Endodermal cell (in vitro differentiated cells): ENCODE measurements at places on chromosomes 4 and X.
A peak's percentile ranks its signal among the peaks of the same experiment; 100 is the strongest.

DNA sequence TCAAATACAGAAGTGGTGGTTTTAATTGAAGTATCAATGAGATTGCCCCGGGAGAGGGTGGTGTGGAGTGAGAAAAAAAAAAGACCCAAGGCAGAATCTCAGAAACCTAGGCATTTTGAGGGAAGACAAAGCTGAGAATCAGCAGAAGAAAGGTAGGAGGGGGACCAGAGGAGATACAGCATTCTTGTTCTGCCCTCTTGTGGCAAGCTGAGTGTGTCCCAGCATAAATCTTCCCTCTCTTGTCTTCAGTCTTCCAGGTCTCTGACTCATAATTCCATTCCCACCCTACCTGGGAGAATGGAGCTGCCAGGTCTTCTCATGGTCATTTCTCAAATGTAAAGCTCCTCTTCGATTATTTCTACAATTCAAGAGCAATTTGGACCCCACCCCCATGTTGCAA, 32.7 kb upstream of the MAGED1 start:
- H3K4me3 ChIP-seq: no peak overlapping the region
- peak; percentile 57 for DNase-seq
- H3K4me1 ChIP-seq: no peaks in the 10 kb centered on the region

GRCh38 chrX:31058284-31058683, 13.6 kb downstream of the FTHL17 start:
- no peak for DNase-seq
- no peaks in the 10 kb centered on the region for H3K36me3 ChIP-seq
- no peaks in the 10 kb centered on the region for H3K4me1 ChIP-seq
- no peak overlapping the region for H3K4me3 ChIP-seq
- no peaks in the 10 kb centered on the region for H3K27me3 ChIP-seq

- no peak overlapping the region for H3K27ac ChIP-seq
- H3K27me3 ChIP-seq: no peaks in the 10 kb centered on the region
- no peak overlapping the region for H3K4me3 ChIP-seq
- no peak for DNase-seq
- peaks cover 64% of the 10 kb centered on the region for H3K36me3 ChIP-seq
- no peaks in the 10 kb centered on the region for H3K4me1 ChIP-seq
These were observed 36.8 kb downstream of the BCOR start for GRCh38 chrX:40061005-40061404.

- H3K4me3 ChIP-seq: no peak overlapping the region
- H3K36me3 ChIP-seq: no peaks in the 10 kb centered on the region
- H3K4me1 ChIP-seq: no peaks in the 10 kb centered on the region
- DNase-seq: no peak
- no peak overlapping the region for H3K27ac ChIP-seq
These were observed 503.6 kb downstream of the IL1RAPL1 start for GRCh38 chrX:29090811-29091210.

- no peak overlapping the region for H3K4me3 ChIP-seq
- DNase-seq: no peak
- no peaks in the 10 kb centered on the region for H3K27me3 ChIP-seq
- no peaks in the 10 kb centered on the region for H3K4me1 ChIP-seq
- no peaks in the 10 kb centered on the region for H3K36me3 ChIP-seq
These were observed 471.1 kb downstream of the GBA3 start for GRCh38 chr4:23163647-23164436.

- no peaks in the 10 kb centered on the region for H3K4me1 ChIP-seq
- no peak overlapping the region for H3K4me3 ChIP-seq
- H3K27me3 ChIP-seq: peaks cover 58% of the 10 kb centered on the region
- H3K36me3 ChIP-seq: no peaks in the 10 kb centered on the region
These were observed 4.0 kb downstream of the DCLK2 start for GRCh38 chr4:150082241-150082640.

DNA sequence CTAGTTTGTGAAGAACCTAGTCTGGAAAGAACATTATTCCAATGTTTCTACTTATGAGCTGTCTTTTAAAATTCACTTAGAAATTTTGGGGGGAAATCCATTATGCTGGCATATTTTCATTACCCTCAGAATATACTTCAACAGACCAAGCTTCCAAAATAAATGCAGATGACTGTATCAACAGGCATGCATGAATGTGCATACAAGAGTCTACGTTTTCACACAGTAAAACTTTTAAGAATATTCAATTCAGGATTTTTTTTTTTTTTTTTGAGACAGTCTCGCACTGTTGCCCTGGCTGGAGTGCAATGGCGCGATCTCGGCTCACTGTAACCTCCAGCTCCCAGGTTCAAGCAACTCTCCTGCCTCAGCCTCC, 49.7 kb downstream of the ABCG2 start:
- no peaks in the 10 kb centered on the region for H3K4me1 ChIP-seq
- no peak for DNase-seq
- H3K36me3 ChIP-seq: no peaks in the 10 kb centered on the region
- H3K4me3 ChIP-seq: no peak overlapping the region
- no peaks in the 10 kb centered on the region for H3K27me3 ChIP-seq

DNA sequence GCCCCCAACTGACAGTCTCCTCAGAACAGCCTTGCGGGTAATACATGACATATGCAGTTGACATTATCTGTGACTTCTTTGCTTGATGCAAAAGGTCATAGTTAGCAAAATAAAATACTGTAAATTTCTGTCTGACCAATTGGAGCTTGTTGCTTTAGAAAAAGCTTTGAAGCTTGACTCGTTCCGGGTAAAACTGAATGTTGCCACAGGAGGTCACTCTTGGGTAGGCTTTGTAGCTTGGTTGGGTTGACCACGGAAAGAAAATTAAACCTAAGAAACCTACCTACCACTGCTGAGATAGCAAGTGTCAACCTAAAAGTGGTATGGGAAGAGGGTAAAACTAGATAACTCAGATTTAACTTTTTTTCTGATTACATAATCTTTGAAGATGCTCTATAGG, 23.2 kb downstream of the PRPS2 start:
- no peaks in the 10 kb centered on the region for H3K4me1 ChIP-seq
- H3K36me3 ChIP-seq: no peaks in the 10 kb centered on the region
- no peak overlapping the region for H3K4me3 ChIP-seq
- H3K27me3 ChIP-seq: no peaks in the 10 kb centered on the region
- peak; percentile 80 for DNase-seq
- no peak overlapping the region for H3K27ac ChIP-seq

GRCh38 chr4:155600244-155600643, 66.4 kb upstream of the GUCY1A1 start:
- no peaks in the 10 kb centered on the region for H3K36me3 ChIP-seq
- H3K4me1 ChIP-seq: no peaks in the 10 kb centered on the region
- no peaks in the 10 kb centered on the region for H3K27me3 ChIP-seq
- no peak overlapping the region for H3K27ac ChIP-seq
- DNase-seq: no peak

GRCh38 chr4:147938496-147938895, 206.6 kb downstream of the ARHGAP10 start:
- no peak overlapping the region for H3K27ac ChIP-seq
- H3K4me1 ChIP-seq: no peaks in the 10 kb centered on the region
- no peaks in the 10 kb centered on the region for H3K27me3 ChIP-seq

GRCh38 chrX:127317159-127317558, 497.6 kb downstream of the PRR32 start:
- H3K27ac ChIP-seq: no peak overlapping the region
- H3K27me3 ChIP-seq: no peaks in the 10 kb centered on the region
- H3K4me1 ChIP-seq: no peaks in the 10 kb centered on the region
- no peaks in the 10 kb centered on the region for H3K36me3 ChIP-seq
- H3K4me3 ChIP-seq: no peak overlapping the region

- H3K4me1 ChIP-seq: peaks cover 6% of the 10 kb centered on the region
- H3K27ac ChIP-seq: no peak overlapping the region
- no peak for DNase-seq
- H3K36me3 ChIP-seq: peaks cover 10% of the 10 kb centered on the region
- H3K4me3 ChIP-seq: no peak overlapping the region
These were observed 20.8 kb downstream of the EIF4E start for GRCh38 chr4:98908182-98908581.

- no peaks in the 10 kb centered on the region for H3K4me1 ChIP-seq
- H3K4me3 ChIP-seq: no peak overlapping the region
- no peak overlapping the region for H3K27ac ChIP-seq
These were observed 1.4 kb downstream of the TEX13D start for GRCh38 chrX:124333862-124334261.

DNA sequence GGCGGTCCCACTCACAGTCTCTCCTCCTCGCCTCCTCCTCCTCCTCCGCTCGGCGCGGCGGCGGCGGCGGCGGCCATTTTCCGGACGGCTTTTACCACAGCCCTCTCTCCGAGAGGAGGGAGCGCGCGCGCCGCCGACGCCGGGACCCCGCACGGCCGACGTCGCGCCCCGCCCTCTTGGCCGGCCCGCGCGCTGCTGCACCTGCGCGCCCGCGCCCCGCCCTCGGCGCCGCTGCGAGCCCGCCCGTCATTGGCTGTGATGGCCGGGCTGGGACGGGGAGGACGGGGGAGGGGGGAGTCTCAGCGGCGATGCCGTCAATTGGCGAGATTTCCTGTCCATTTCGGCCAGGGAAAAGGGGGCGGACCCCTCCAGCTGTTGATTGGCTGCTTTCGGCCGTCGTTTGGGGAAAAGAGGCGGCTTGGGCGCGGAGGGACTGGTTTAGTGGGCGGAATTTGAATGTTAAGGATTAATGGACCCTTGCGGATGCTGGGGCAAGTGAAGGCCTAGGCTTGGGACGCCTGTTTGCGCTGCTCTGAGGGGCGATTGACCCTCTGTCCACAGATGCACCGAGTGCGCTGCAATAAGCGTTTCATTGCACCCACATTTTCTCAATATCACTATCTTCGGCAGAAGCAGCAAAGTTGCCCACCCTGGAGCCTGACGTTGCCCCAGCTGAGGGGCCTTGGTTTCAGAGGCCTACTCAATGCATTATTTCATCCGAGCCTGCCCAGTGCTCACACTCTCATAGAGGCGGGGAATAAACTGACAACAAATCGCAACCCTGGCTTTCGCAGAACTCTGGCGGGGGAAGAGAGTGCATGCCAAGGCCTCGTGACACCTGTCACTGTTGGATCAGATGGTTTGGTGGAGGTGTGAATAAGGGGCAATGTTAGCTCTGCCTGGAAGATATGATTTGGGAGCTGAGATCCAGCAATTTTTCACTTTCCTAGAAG, at the start of gene MECP2:
Gene MECP2 (minus strand): TSS at position 129 of the 953 bp plus-strand sequence.
- no peaks in the 10 kb centered on the region for H3K27me3 ChIP-seq
- no peaks in the 10 kb centered on the region for H3K4me1 ChIP-seq
- peak; percentile 96 for DNase-seq
- peak within 1 kb of the TSS; percentile 72 for H3K27ac ChIP-seq
- H3K36me3 ChIP-seq: no peaks in the 10 kb centered on the region
- peak within 1 kb of the TSS; percentile 88 for H3K4me3 ChIP-seq

- H3K4me1 ChIP-seq: no peaks in the 10 kb centered on the region
- no peak for DNase-seq
- no peaks in the 10 kb centered on the region for H3K27me3 ChIP-seq
- no peak overlapping the region for H3K27ac ChIP-seq
- H3K4me3 ChIP-seq: no peak overlapping the region
- H3K36me3 ChIP-seq: peaks cover 15% of the 10 kb centered on the region
These were observed 29.7 kb downstream of the NEK1 start for GRCh38 chr4:169582706-169583105.

DNA sequence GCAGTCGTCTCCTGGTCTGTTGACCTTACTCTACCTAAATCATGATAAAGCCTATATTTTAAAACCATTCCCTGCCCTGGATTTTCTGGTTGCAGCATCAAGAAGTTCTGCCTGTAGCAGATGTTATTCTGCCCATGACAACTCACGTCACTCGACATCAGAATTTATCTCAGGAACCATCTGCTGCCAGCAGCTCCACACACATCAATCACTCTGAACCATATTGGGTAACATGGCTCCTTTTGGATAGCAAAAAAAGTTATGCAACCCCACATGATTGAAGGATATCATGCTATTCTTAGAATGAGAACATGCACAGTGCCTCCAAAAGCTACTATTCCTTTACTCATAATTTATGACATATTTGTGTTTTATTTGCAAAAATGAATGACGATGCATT, 341.4 kb downstream of the DHRSX start:
- DNase-seq: no peak
- no peak overlapping the region for H3K27ac ChIP-seq
- H3K36me3 ChIP-seq: no peaks in the 10 kb centered on the region
- H3K27me3 ChIP-seq: no peaks in the 10 kb centered on the region
- no peak overlapping the region for H3K4me3 ChIP-seq

DNA sequence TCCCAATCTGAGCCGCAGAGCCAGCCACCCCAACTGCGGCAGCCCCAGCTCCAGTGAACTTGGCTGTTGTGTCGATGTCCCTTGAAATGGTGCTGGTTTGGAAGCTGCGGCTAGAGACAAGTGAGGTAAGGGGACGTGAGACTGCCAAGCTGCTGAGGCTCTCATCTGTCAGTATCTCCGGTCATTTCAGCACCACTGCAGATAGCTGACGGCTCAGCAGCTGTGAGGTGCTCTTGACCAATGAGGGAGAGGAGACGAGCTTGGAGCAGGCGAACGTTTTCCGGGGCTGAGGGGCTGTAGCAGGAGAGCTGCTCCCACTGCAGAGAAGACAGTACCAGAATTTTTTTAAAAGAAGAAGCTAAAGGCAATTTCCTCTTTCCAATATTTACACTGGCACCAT, 175.5 kb upstream of the CASK start:
- no peak overlapping the region for H3K27ac ChIP-seq
- H3K4me1 ChIP-seq: no peaks in the 10 kb centered on the region
- H3K27me3 ChIP-seq: no peaks in the 10 kb centered on the region
- H3K4me3 ChIP-seq: no peak overlapping the region
